ENCODE measurements at places on chromosomes 1 and 21.

GRCh38 chr1:24507405-24507804, 4.8 kb downstream of the RCAN3 start:
- DNase-seq = no peak

GRCh38 chr1:229007701-229008100, 263.2 kb upstream of the RAB4A start:
- DNase-seq = no peak

DNA sequence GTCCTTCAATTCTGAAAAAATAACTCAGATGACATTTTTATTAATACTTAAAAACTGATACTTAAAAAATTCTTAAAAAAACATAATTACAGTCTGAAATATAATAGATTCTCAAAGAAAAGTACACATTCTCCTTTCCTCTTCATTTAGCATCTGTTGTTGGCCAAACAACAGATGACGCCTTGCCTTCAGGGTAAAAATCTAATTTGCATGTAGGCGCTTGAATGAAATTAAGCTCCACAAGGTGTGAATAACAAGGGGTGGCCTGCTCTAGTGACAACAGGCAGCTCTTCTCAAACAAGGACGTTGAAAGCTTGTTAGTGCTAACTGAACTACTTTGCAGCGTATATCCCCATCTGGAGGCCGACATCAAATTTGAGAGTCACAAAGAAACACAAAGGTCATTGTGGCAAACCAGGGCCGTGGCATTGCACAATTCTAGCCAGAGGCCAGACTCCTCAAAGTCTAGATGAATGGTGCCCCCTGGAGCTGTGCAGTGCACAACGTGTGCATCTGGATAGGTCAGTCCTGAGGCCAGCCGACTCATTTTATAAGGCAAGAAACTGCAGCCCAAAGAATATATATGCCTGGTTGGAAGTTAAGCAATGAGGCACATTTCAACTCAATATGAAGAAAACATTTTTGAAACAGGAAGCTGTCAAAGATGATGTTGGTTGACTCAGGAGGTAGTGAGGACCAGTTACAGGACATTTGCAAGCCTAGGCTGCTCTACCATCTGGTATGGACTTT, 459.2 kb upstream of the RUNX1 start:
- peak; percentile 66 for DNase-seq

GRCh38 chr1:191206513-191207207, 729.0 kb upstream of the BRINP3 start:
- no peak for DNase-seq

- no peak for DNase-seq
Observed at GRCh38 chr1:818618-819291, 105.0 kb upstream of the SAMD11 start.

GRCh38 chr1:234721476-234722269, 111.7 kb upstream of the IRF2BP2 start:
- peak; percentile 64 for DNase-seq

DNA sequence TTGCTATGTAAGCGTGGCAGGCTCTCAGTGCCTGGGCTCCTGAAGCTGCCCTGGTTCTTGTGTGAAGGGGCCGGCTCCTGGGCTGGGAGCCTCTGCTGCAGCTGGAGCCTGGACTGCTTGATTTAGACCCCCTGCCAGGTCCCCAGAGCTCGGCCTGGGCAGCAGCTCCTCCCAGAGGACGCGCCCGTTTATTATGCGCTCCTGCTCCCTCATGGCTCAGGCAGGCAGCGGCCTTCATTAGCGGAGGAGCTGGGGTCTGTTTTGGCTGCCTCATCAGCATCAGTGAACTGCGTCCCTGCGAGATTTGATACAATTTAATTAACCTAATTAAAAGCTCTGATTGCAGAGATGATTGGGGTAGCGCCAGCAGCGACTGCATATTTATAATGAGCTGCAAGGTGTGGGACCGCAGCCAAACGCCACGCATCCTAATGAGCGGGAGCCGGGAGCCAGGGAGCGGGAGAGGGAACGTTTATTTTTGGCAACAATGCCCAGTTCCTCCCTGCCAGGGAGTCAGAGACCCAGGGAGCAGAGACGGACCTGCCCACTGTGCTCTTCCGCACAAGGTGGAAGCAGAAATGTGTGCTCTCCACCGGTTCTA, 16.6 kb downstream of the UTP11 start:
- no peak for DNase-seq

GRCh38 chr1:101122452-101123166, 97.0 kb upstream of the DPH5 start:
- no peak for DNase-seq

DNA sequence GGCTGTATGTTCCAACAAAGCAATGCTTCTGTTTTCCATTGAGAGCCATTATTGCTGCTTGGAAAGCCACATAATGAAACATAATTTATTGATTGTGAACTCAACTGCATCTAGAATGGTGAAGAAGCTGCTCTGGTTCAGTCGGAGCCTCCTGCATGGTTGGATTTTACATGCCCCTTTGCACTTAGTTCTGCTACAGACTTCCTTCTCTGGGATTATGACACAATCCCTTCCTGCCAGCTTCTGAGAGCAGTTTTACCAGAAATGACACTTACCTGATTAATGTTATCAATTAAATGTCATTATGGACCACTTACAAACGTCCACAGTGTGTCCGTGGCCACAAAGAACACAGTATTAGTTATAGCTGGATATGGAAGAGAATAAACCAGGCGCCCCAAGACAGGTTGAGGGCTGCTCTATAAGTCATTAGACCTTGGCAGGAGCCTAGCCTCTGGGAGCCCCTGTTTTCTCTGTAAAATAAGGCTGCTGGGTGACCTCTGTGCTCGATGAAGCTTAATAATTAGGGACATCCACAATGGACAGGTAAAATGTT, 7.0 kb upstream of the CD58 start:
- DNase-seq = no peak

GRCh38 chr1:161910604-161911003, 113.1 kb downstream of the OLFML2B start:
- no peak for DNase-seq

DNA sequence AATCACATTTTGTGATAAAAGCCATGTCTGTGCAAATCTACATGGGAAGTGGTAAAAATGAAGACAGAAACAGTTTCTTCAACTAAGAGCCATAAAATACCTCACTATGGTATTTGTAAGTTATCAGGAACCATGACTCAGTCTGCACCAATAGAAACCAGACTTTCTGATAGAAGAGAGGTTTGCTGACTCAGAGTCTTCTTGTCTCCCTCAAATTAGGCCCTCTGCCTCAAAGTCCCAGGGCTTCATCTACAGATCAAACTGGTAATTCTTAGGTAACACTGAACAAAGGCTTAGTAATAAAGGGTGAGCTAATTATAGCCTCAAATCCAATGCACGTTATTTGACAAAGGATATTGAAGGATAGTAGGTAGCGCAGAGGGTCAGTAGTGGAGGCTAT, 30.9 kb upstream of the SSX2IP start:
- DNase-seq = no peak

- DNase-seq = no peak
Observed at GRCh38 chr1:155835548-155835947, 21.5 kb downstream of the GON4L start.
